Renal cortex interstitium (tissue), 15 donors: ENCODE measurements at places on chromosomes 5 and 9. TPM values are rescaled to one million over a fixed set of nuclear protein-coding genes. Genes with fewer than 3 reads are reported as not detected.

DNA sequence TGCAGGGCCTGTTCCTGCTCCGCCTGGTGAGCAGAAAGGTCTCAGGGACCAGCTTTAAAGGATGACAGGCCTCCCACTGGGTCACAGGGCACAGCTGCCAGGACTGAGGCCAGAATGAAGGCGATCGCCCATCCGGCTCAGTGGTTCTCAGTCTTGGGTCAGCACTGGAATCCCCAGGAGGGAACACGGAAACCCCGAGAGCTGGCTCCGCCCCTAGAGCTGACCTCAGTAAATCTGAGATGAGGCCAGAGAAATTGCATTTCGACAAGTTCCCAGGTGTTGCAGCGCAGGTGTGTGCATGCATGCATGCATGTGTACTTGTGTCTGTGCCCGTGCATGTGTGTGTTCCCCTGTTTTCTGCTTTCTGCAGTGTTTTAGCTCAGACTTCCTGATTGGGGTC lies 47.2 kb upstream of the KCNMB1 start:
- DNase-seq, result no peak

GRCh38 chr5:156764176-156764971 lies 85.7 kb upstream of the PPP1R2B start:
- DNase-seq, result no peak

DNA sequence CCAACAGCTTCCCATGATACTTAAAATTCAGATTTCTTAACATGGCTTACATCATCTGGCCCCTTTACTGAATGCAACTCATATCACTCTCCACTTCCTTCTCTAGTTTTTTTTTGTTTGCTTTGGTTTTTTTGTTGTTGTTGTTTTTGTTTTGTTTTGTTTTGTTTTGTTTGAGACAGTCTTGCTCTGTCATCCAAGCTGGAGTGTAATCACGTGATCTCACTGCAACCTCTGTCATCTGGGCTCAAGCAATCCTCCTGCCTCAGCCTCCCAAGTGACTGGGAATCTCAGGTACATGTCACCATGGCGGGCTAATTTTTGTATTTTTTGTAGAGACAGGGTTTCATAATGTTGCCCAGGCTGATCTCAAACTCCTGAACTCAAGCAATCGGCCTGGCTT lies 41.4 kb downstream of the CPLANE1 start:
- no peak for DNase-seq

DNA sequence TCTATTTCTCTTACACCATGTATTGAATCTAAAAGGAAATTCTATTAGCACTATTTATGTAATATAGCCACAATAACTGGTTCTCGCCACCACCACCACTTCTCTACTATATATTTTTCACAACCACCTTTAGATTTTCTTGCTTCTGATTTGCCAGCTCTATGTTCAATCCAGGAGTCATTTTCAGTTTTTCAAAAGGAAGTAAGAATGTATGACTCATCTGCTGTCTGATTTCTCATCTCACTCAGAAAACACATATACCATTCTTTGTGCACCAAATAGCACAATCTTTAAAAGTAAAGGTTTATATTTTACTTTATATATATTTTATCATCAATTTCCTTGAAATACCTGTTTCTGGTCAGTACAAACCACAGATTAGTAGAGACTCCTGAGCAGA lies 1127.5 kb downstream of the TAF11L14 start:
- no peak for DNase-seq

CDH18 gene
- 1.0 TPM for polyA plus RNA-seq

- no peak for DNase-seq
Observed at GRCh38 chr9:133134388-133135145, 13.5 kb upstream of the RALGDS start.

GRCh38 chr5:58718269-58718978 lies 135.5 kb downstream of the RAB3C start:
- no peak for DNase-seq

SLC46A2 gene
- polyA plus RNA-seq, result 0.06 TPM

GRXCR2 gene
- not detected for polyA plus RNA-seq

THBS4 gene
- 18.6 TPM for polyA plus RNA-seq

- DNase-seq, result no peak
Observed at GRCh38 chr9:16221366-16221765, 649.1 kb downstream of the BNC2 start.

DNA sequence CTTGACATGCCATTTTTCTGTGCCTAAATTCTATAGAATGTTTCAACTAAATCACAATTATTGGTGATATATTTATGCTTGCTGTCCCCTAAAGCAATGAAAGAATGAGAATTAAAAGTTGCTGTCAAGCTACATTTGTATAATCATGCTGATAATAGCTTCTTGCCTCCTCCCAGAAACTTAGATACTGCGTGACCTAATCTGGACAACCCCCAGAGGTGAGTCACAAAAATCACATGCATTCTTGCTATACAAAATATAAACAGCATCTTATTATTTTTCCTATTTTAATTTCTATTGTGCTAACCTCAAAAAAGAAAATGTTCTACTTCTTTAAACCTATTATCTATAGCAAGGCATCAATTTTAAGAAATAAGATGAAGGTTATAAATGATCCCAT lies 995.8 kb upstream of the ACO1 start:
- DNase-seq, result no peak

SMIM15 gene
- 98.0 TPM for polyA plus RNA-seq
